ENCODE measurements at places on chromosomes 5 and 9. TPM values are rescaled to one million over a fixed set of nuclear protein-coding genes. Genes with fewer than 3 reads are reported as not detected.

LHX3 gene
- 0.10 TPM for total RNA-seq

- no peak for DNase-seq
- no peak overlapping the region for H3K4me3 ChIP-seq
- peaks cover 2% of the 10 kb centered on the region for H3K36me3 ChIP-seq
- no peaks in the 10 kb centered on the region for H3K27me3 ChIP-seq
Observed at GRCh38 chr5:109164001-109164400, 245.8 kb downstream of the PJA2 start.

SLC45A2 gene
- total RNA-seq: not detected

TAF1L gene
- 0.05 TPM for total RNA-seq

DNA sequence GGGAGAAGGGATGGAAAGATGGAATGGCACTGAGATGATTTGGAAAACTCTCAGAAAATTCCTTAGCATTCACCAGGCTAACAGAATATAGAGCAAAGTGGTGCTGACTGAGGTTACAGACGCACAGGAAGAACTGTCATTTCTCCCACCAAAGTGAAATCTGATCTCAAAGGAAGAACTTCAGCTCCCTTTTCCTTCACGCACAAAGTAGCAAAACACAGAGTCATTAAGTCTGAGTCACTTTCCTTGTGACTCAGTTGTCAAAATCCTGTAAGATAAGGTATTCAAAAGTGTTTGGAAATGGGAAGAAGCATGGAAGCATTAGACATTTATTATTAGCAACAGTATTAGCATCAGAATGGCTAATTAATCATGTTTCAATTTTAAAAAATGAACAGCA lies 11.7 kb downstream of the MPDZ start:
- H3K4me3 ChIP-seq: no peak overlapping the region
- no peak overlapping the region for H3K27ac ChIP-seq
- H3K27me3 ChIP-seq: no peaks in the 10 kb centered on the region
- no peaks in the 10 kb centered on the region for H3K4me1 ChIP-seq
- no peak for DNase-seq

DNA sequence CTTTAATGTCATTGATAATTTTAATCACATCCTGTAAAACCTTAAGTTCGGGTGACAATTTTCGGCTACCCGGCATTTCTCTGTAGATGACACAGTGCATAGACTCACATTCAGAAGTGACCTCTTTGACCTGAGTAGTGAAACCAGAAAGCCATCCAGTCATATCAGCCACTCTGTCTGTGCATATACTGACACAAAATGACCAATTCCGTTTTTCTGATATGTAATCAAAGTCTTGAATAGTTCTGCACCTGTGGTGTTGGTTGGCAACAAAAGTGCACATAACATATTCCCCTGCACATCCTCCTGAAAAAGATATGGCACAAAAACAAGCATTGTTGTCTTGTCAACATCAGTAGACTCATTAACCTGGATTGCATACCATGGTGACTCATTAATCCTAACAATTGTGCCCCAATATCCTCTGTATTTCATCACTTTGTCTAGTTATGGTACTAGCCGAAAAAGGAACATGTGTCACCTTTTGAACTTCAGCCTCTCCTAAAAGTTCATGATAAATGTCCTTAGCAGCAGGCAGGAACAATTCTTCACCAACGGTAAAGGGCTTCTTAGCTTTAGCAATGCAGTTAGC lies 4.6 kb upstream of the HNRNPA0 start:
- no peak overlapping the region for H3K4me3 ChIP-seq
- H3K4me1 ChIP-seq: peaks cover 8% of the 10 kb centered on the region
- no peak overlapping the region for H3K27ac ChIP-seq

PCDHGA5 gene
- total RNA-seq: not detected

DNA sequence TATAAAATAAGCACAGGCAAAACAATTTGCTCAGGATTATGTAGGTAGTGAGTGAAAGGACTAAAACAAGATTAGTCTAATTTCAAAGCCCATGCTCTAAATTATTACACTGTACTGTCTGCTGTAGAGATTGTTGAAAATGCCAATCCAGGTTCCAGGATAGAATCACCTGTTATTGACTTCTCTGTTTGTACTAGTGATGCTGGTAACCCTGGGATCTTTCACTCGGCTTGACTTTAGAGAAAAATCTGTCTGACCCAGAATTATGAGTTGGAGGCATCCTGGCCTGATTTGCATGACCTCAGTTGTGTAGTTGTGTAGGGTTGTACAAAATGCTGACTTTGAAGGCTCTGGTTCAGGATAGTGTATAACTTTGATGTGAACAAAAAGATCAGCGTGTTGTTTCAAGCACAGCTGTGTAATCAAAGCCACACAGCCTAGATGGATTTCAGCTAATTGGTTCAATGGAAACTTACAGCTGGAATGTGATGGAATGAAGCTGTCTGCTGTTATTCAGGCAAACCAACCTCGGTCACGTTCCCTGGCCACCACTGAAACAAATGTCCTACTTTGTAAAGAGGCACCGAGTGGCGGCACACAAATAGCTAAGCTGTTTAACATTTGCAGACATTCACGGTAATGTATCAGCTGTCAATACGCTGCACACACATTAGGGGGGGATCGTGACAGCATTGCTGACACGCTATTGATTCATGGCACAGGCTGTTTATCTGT lies 340.3 kb downstream of the KCTD16 start:
- no peak overlapping the region for H3K27ac ChIP-seq
- H3K36me3 ChIP-seq: no peaks in the 10 kb centered on the region
- no peaks in the 10 kb centered on the region for H3K27me3 ChIP-seq
- no peak overlapping the region for H3K4me3 ChIP-seq

SCGB3A2 gene
- not detected for total RNA-seq

LRRC19 gene
- total RNA-seq: not detected

DNA sequence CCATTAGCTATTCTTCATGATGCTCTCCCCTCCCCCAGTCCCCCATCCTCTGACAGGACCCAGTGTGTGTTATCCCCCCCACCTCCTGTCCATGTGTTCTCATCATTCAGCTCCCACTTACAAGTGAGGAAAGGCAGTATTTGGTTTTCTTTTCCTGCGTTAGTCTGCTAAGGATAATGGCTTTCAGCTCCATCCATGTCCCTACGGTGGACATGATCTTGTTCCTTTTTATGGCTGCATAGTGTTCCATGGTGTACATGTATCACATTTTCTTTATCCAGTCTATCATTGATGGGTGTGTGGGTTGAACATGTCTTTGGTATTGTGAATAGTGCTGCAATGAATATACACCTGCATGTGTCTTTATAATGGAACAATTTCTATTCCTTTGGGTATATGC lies 101.3 kb upstream of the ICE1 start:
- no peaks in the 10 kb centered on the region for H3K4me1 ChIP-seq
- no peak overlapping the region for H3K27ac ChIP-seq
- no peak for DNase-seq
- no peak overlapping the region for H3K4me3 ChIP-seq

- H3K27me3 ChIP-seq: no peaks in the 10 kb centered on the region
- no peak overlapping the region for H3K27ac ChIP-seq
- H3K4me3 ChIP-seq: no peak overlapping the region
- H3K36me3 ChIP-seq: no peaks in the 10 kb centered on the region
Observed at GRCh38 chr5:28249771-28250415, 1211.5 kb upstream of the CDH9 start.

WDR31 gene
- 0.82 TPM for total RNA-seq

DNA sequence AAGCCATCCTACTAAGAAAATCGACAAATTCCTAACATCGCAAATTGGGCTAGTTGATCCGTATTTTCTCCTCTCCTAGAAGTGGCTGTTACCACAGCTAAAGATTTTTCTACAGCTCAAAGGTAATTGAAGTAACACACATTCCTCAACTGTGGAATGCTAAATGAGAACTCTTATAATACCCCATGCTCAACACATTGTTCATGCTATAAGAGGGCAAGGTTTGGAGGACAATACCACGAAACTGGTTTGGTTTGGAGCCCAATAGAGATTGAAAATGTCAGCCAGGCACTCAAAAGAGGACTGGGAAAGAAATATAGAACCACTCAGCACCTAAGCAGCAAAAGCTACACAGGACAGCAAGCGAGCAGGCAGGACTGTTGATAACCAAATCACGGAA lies 10.1 kb downstream of the TXN start:
- H3K36me3 ChIP-seq: no peaks in the 10 kb centered on the region
- no peak for DNase-seq
- H3K4me1 ChIP-seq: peaks cover 4% of the 10 kb centered on the region
- H3K27me3 ChIP-seq: no peaks in the 10 kb centered on the region
- no peak overlapping the region for H3K4me3 ChIP-seq

DNA sequence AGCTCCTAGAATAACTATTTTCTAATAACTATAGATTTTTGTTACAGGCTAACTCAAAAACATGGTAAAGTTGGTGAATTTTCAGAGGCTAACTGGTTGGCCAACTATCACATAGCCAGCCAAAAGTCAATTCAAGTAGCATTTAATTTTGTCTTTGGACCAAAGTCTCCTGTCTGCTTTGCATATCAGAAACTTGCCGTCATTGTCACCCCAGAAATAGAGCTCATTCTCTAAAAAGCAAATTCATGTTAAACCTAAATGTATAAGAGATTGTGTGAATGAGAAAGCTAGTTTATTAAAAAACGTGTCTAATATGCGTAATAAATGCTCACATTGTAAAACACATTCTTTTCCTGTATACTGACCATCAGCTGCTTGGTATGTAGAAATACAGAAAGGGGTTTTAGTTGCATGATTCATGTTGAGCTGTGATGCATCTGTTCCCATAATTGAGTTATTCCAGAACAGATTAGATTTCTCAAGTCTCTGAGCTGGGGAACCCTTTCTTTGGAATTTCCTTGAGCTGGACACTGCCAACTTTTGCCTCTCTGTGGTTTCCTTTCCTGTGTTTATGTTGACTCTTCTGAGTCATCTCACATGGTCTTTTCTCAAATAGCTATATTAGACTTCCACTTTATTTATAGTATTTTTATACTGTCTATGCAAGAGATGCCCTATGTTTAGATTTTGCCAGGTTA lies 7.3 kb downstream of the SRFBP1 start:
- H3K4me1 ChIP-seq: peaks cover 24% of the 10 kb centered on the region
- no peak overlapping the region for H3K27ac ChIP-seq
- H3K4me3 ChIP-seq: no peak overlapping the region
- DNase-seq: no peak
- H3K27me3 ChIP-seq: no peaks in the 10 kb centered on the region

DNA sequence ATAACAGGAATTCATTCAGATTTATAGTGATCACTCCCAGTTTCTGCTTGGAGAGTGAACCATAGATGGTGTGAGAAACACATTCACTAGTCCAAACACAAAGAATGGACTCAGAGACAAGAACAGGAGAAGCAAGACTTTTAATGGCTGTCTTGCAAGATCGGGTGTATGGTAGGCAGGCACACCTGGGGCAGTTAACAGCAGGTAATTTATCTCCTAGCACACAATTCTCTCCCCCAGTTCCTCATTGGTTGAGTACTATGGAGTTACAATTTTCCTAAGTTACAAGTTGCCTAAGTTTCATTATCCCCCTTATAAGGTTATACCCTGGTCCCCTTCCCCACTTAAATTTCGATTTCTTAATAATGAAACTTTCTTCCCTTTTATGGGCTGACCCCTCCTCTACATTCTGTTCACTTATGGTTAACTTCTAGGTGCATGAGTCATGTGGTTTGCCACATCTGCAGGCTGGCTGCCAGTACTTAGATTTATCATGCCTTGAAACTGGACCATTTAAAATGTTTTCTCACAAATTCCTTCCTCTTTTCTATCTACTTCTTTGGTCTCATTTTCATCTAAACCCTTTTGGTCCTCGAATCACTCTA lies 623.3 kb downstream of the HINT1 start:
- H3K27ac ChIP-seq: no peak overlapping the region
- DNase-seq: no peak
- no peaks in the 10 kb centered on the region for H3K27me3 ChIP-seq
- H3K36me3 ChIP-seq: no peaks in the 10 kb centered on the region
- no peaks in the 10 kb centered on the region for H3K4me1 ChIP-seq
- no peak overlapping the region for H3K4me3 ChIP-seq

DNA sequence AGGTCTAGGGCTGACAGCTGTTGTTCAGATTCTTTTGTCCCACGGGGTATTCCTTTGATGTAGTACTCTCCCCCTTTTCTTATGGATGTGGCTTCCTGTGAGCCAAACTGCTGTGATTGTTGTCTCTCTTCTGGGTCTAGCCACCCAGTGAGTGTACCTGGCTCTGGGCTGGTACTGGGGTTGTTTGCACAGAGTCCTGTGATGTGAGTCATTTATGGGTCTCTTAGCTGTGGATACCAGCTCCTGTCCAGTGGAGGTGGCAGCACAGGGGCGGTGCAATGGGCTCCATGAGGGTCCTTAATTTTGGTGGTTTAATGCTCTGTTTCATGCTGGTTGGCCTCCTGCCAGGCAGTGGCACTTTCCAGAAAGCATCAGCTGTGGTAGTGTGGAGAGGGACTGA lies 161.3 kb downstream of the CAVIN4 start:
- DNase-seq: no peak
- no peaks in the 10 kb centered on the region for H3K36me3 ChIP-seq
- H3K27me3 ChIP-seq: no peaks in the 10 kb centered on the region
- H3K4me1 ChIP-seq: no peaks in the 10 kb centered on the region

- H3K4me3 ChIP-seq: no peak overlapping the region
- no peak overlapping the region for H3K27ac ChIP-seq
- no peak for DNase-seq
Observed at GRCh38 chr9:27472195-27472594, 51.9 kb upstream of the IFNK start.

DNA sequence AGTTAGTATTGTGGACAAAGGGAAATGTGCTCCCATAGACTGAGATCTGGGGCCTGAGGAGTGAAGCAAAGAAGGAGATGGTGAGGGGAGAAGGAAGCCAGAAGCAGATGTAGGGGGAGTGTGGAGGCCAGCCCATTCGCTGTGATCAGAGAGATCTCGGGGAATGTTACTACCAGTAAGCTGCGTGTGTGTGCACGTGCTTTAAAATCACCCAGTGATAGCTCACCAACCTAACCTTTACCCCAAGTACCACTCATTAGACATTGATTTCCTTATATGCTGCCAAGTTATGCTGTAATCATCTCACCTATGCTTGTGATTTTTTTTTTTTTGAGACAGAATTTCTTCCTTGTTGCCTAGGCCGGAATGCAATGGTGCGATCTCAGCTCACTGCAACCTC lies 659.1 kb downstream of the IRX1 start:
- no peak for DNase-seq
- H3K4me3 ChIP-seq: no peak overlapping the region
- no peaks in the 10 kb centered on the region for H3K27me3 ChIP-seq
- H3K4me1 ChIP-seq: no peaks in the 10 kb centered on the region
- no peaks in the 10 kb centered on the region for H3K36me3 ChIP-seq
- no peak overlapping the region for H3K27ac ChIP-seq

GRCh38 chr5:89168766-89169165 lies 285.8 kb upstream of the MEF2C start:
- no peaks in the 10 kb centered on the region for H3K36me3 ChIP-seq
- H3K4me3 ChIP-seq: no peak overlapping the region
- DNase-seq: no peak
- H3K27me3 ChIP-seq: no peaks in the 10 kb centered on the region
- H3K4me1 ChIP-seq: no peaks in the 10 kb centered on the region

NCBP1 gene
- 37.2 TPM for total RNA-seq

- no peak overlapping the region for H3K4me3 ChIP-seq
- H3K36me3 ChIP-seq: peaks cover 4% of the 10 kb centered on the region
- no peak for DNase-seq
- H3K4me1 ChIP-seq: peaks cover 11% of the 10 kb centered on the region
- no peak overlapping the region for H3K27ac ChIP-seq
Observed at GRCh38 chr5:170421826-170422225, 32.7 kb upstream of the KCNMB1 start.

TAL2 gene
- not detected for total RNA-seq

NRG2 gene
- 0.08 TPM for total RNA-seq

Measured in T-helper 17 cell (primary cell).